ENCODE measurements at places on chromosomes 3 and 15. TPM values are rescaled to one million over a fixed set of nuclear protein-coding genes. Genes with fewer than 3 reads are reported as not detected.

DNA sequence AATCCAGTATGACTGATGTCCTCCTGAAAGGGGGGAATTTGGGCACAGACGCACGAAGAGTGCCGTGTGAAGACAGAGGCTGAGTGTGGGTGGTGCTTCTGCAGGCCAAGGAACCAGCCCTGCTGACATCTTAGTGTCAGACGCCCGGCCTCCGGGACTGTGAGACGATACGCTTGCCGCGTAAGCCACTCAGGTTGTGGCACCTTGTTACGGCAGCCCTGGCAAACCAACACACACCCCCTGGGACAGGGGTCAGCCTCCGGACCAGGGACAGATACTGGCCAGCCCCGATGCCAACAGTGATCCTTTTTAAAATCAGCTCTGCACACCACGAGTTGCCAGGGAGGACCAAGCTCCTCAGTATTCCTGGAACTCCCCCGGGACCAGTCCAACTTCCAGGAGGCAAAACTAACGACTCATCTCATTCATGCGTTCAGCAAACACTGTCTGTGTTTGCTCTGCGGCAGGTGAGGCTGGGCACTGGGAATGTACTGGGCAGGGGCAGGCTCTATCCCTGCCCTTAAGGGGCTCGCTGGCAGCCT, 21.2 kb upstream of the PIGZ start:
- H3K4me1 ChIP-seq = no peaks in the 10 kb centered on the region
- no peak overlapping the region for H3K4me3 ChIP-seq
- no peaks in the 10 kb centered on the region for H3K36me3 ChIP-seq
- no peak for DNase-seq

DNA sequence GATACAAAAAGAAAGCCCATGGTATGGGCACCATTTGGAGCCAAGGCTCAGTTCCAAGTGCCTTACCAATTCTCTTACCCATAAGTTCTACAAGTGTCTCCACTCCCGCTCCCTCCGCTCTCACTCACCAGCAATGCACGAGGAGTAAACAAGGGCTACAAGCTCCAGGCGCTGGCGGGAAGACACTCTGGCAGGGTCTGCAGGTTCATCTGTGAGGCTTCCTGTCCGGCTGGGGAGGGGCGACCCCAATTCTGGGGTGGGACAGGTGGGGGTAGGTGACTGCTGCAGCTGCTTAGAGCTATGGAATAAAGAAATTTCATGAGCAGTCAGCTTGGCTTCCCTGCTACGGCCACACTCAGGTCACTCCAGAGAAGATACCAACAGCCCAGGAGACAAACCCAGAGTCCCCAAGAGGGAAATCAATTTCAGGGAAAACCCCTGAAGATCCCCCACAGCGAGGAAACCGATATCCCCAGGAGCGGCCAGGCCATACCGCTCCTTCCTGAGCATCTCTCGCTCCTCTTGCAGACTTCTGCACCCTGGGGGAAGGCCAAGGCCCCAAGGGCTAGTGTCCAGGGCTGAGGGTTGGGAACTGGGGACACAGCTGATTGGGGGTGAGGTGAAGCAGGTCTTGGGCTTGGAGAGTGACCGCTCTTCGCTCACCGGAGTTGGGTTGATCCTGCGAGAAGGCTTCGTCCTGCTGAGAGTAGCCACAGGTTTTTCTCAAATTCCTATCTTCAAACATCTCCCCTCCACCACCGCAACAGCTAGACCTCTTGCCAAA, 1.4 kb downstream of the CDAN1 start:
- H3K4me3 ChIP-seq = peak overlapping the region; percentile 92
- DNase-seq = no peak
- H3K27me3 ChIP-seq = no peaks in the 10 kb centered on the region
- peaks cover 22% of the 10 kb centered on the region for H3K4me1 ChIP-seq
- H3K36me3 ChIP-seq = peaks cover 18% of the 10 kb centered on the region

GRCh38 chr3:135929670-135930069, 35.9 kb upstream of the PPP2R3A start:
- H3K27ac ChIP-seq = no peak overlapping the region
- DNase-seq = peak; percentile 85
- H3K36me3 ChIP-seq = no peaks in the 10 kb centered on the region
- peaks cover 8% of the 10 kb centered on the region for H3K4me1 ChIP-seq
- H3K4me3 ChIP-seq = no peak overlapping the region

Gene ERICH6
- total RNA-seq = not detected

- DNase-seq = no peak
- H3K27me3 ChIP-seq = no peaks in the 10 kb centered on the region
- H3K27ac ChIP-seq = peak overlapping the region; percentile 62
- no peaks in the 10 kb centered on the region for H3K36me3 ChIP-seq
- H3K4me1 ChIP-seq = peaks cover 28% of the 10 kb centered on the region
These were observed 2.2 kb downstream of the ST6GAL1 start for GRCh38 chr3:186932281-186933181.

- H3K27me3 ChIP-seq = no peaks in the 10 kb centered on the region
- H3K36me3 ChIP-seq = no peaks in the 10 kb centered on the region
- DNase-seq = no peak
- H3K27ac ChIP-seq = no peak overlapping the region
These were observed 100.0 kb upstream of the IQSEC1 start for GRCh38 chr3:13173186-13173585.

DNA sequence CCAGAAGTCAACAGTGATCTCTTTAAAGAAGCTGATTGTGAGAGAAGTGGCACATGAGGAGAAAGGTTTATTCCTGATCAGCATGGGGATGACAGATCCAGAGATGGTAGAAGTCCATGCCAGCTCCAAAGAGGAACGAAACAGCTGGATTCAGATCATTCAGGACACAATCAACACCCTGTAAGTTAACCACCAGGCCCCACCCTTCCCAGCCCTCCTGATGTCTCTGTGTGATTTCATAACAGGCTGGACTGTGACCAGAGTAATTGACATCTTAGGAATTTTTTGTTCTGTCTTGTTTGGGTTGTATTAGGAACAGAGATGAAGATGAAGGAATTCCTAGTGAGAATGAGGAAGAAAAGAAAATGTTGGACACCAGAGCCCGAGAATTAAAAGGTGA, 67.7 kb downstream of the KLHL25 start:
- peak overlapping the region; percentile 17 for H3K4me3 ChIP-seq
- no peaks in the 10 kb centered on the region for H3K27me3 ChIP-seq
- H3K27ac ChIP-seq = peak overlapping the region; percentile 88
- H3K4me1 ChIP-seq = peaks cover 81% of the 10 kb centered on the region
- DNase-seq = no peak
